ENCODE measurements at places on chromosomes 1 and 21.

GRCh38 chr21:43191521-43191920 is 22.7 kb downstream of the CRYAA start:
- DNase-seq, result no peak

GRCh38 chr1:89552471-89553081 is 27.9 kb downstream of the LRRC8B start:
- peak; percentile 42 for DNase-seq

DNA sequence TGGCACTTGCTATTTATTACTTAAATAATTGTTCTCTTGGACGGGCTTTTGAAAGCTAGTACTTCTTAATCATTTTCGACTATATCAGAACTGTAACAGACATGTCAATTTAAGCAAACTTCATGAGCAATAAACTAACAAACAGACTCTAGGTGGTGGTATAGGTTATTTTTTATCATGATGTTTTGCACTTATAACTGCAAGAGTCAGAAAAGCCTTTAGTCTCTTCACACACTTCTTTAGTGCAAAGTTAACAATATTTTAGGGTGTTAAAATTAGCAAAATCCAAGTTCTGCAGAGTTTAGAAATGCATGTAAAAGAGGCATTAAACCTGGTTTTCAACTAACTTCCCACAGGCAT is 2.2 kb downstream of the NRIP1 start:
- DNase-seq, result no peak

DNA sequence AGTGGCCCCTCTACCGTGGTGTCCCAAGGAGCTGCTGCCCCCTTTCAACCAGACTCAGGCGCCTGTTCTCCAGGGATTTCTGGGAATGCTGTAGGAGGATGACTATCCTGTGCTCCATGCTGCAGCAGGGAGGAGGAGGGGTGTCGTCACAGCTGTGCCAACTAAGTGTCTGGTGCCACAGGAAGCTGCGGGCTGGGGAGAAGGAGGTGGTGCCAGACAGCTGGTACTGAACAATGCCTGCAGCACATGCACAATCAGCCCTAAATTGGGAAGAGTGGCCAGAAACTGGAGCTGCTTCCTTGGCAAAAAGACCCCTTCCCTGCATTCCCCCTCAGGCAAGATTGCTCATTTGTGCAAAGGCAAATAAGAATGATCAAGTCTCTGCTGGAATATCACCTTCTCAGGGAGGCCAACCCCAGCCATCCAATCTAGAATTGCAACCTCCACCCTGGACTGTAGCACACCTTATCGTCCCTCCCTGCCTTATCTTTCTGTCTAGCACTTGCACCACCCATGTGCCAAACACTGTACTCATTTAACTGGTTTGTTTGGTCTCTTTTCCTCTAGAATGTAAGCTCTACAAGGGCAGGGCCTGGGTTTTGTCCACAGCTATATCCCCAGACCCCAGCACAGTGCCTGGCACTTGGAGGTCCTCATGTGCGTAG is 33.3 kb downstream of the LAMB3 start:
- peak; percentile 28 for DNase-seq

- no peak for DNase-seq
Measured at GRCh38 chr1:228161362-228161761, 4.2 kb upstream of the IBA57 start.

DNA sequence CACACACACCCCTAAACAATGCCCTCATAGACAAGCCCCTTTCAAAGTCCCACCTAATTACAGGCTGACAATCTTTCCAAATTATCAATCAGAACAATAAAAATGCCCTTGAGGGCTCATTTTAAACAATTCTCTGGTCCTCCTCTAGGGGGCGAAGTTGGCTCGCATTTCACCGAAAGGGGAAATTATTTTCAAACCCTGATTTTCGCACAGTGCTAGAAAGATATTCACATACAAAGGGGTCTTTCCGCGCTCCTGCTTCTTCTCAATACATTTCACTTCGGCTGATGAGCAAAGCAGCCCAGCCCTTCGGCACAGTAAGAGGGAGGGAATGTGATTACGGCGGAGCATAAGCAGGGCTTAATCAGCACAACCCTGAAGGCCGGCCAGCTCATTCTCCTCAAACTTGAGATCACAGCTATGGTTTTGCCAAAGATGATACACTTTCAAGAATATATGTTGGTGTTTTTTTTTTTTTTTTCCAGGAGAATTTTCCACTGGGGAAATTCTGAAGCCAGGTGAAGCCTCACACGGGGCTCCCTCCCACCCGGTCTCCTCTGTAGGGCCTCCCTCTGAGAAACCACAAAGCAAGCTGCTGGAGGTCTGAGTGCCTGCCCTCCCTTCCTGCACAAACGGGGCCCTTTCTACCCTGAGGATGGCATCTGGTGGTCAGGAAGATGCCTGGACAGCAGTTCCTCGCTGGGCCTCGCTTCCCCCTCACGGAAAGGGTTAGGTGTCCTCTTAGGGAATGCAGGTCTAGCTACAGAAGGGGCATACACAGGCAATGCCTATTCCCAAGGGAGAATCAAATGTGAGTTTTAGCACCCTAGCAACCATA is 66.9 kb downstream of the GNG12 start:
- DNase-seq, result peak; percentile 82

DNA sequence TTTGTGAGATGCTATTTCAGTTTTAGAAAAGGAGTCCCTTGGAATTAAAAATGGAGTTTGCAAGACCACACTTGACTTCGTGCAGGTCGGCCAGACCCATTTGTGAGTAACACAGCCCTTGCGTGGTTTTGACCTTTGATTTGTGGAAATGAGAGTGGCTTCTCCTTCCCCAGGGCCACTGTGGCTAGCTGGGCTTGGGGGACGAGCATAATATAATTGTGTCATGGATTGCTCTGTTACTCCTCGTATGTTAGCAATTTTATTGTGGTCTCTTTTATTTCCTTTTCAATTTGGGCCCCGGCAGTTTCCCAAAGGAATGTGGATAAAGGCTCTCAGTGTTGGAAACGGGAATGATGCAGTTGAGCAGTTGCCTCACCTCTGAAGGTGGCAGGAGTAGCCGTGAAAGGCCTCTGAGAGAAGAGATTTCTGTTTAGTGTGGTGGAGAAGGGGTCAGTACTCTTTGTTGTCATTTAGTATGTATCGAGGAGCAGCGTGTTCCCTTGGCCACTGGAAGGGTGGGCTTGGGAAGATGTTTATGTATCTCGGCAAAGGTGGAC is 194.6 kb downstream of the PBX1 start:
- DNase-seq, result peak; percentile 64

GRCh38 chr1:169604781-169605560 is 18.7 kb upstream of the F5 start:
- DNase-seq, result no peak

- no peak for DNase-seq
Measured at GRCh38 chr1:6450005-6450450, 15.9 kb downstream of the TNFRSF25 start.

DNA sequence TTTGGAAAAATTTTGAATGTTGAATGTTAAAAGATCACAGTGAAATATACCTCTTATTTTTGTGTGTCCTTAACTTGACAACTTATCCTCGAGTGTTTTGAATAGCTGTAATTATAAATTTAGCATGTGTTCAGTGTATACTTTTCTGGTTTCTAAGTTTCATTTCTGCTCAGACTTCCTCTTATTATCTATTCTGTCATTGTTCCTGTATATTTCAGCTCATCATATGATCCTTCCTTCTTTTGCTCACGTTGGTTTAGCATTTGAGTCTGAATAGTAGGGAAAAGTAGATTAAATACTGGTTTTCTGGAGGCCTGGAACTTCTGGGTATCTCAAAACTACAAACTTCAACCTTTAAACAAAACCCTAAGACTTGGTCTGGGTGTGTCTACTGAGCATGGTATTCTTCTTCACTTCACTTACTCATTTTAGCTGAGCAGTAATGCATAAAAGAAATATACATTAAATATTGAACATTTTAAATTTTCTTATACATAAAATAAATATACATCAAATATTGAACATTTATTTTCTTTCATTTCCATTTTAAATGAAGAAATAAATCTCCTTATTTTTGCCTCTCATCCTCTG is 3.3 kb upstream of the ATP6V1G3 start:
- DNase-seq, result no peak

GRCh38 chr21:41327753-41328152 is 11.2 kb downstream of the FAM3B start:
- no peak for DNase-seq

DNA sequence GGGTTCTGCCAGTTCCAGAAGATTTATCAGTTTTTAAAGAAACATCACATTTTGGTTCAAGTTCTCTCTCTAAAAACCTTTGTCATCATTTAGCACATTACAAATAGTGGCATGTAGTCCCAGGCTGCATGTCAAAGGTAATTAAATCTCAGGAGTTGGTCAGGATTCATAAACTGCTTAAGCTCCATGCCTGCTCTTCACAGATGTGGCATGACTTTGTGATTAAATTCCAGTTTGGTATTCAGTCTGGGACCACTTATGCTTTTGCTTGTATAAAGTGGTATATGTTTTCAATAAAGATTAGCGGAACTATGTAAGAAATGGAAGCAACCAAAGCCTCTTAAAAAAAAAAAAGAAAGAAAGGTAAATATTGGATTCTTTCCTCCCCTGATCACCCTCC is 408.0 kb downstream of the DISC1 start:
- no peak for DNase-seq

GRCh38 chr1:31445951-31446350 is 32.9 kb downstream of the SERINC2 start:
- DNase-seq, result no peak

GRCh38 chr1:211587123-211587522 is 8.2 kb upstream of the SLC30A1 start:
- no peak for DNase-seq

DNA sequence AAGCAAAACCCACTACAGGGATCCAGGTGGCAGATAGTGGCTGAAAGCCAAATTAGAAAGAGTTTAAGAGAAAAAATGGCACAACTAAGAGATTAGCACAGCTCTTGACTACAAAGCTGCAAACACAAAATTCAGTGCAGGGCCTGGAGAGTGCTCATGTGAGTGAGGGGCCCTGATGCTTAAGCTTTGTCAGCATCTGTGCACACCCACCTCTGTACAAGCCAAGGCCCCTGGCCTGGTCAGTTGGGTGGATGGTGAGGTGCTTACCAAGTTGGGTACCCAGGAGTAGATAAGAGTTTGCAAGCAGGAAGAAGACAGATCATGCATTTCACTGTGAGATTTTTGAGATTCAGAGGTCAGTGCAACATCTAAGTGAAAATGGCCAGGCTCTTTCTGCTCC is 62.7 kb upstream of the ATP1B1 start:
- DNase-seq, result no peak

DNA sequence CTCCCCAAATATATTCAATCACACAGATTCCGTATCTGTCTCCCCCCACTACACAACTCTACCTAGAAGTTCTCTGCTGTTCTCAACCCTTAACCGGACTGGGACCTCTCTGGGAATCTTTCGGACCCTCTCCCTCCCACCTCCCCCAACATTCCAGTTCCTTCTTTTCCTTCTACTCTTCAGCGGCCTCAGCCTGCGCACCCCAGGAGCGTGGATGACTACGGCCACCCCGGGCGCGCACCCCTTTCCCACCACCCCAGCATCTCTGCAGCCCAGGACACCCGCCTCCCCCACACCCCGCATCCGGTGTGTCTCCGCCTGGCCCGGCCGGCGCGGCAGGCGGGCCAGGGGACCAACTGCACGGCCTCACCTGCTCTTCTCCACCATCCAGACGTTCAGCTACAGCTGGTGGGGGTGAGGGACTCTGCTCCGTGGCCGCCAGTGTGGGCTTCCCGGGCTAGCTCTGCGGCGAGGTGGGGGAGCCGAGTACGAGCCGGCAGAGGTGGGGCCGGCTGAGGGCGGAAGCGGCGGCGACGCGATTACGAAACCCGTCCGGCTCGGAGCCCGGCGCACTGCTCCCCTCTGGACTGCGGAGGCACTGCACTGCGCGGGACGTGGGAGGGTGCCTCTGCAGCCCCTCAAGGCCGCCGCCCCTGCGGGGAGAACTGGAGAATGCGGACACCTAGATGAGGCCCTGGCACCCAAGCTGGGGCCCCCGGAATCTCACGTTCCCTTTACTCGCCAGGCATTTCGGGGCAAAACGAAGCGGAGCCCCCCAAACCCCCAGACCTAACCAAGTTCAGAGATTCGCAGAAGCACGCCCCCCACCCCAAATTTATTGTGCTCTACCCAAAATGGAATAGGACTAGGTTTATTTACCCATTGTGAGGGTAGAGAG is at the start of gene CDC42SE1:
Gene CDC42SE1 (minus strand): TSS at position 514 of the 898 bp plus-strand sequence. CDS start 3,892 bp downstream, outside the sequence.
- peak; percentile 73 for DNase-seq

GRCh38 chr1:200980452-200980772 is 43.1 kb downstream of the KIF21B start:
- no peak for DNase-seq

- DNase-seq, result peak; percentile 18
Measured at GRCh38 chr1:197481101-197481500, 213.0 kb downstream of the CRB1 start.

GRCh38 chr1:211985556-211986264 is 49.6 kb downstream of the INTS7 start:
- DNase-seq, result no peak

Measured in AG10803 (cell line).